CD8-positive, alpha-beta memory T cell (primary cell): ENCODE measurements at places on chromosomes 12 and 14. TPM values are rescaled to one million over a fixed set of nuclear protein-coding genes. Genes with fewer than 3 reads are reported as not detected.

DNA sequence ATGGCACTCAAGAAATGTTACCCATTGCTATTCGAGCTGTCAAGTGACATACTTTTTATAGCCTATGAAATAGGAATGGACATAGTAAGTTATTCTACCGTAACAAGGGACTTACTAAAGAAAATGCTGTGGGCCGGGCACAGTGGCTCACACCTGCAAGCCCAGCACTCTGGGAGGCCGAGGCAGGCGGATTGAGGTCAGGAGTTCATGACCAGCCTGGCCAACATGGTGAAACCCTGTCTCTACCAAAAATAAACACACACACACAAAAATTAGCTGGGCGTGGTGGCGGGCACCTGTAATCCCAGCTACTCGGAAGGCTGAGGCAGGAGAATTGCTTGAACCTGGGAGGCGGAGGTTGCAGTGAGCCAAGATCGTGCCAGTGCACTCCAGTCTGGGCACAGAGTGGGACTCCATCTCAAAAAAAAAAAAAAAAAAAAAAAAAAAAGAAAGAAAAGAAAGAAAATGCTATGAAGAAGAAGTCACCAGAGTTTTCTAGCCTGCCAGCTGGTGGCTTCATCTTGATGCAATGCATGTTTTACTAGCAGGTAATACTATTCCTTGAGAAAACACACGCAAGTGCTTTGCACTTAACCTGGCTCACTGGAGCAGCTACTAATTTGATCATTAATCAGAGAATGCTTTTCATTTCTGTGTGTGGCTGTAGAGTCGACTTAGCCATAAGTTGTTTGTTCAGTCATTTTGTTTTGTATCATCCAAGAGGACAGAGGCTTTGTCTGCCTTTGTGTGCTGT lies 166.7 kb upstream of the MYL2 start:
- no peaks in the 10 kb centered on the region for H3K27me3 ChIP-seq
- H3K4me3 ChIP-seq = no peak overlapping the region
- no peak for DNase-seq
- no peaks in the 10 kb centered on the region for H3K36me3 ChIP-seq
- no peaks in the 10 kb centered on the region for H3K4me1 ChIP-seq
- H3K27ac ChIP-seq = no peak overlapping the region

HELB gene
- 14.2 TPM for total RNA-seq

- DNase-seq = no peak
- no peaks in the 10 kb centered on the region for H3K27me3 ChIP-seq
- no peak overlapping the region for H3K27ac ChIP-seq
These were observed 25.2 kb downstream of the SPRING1 start for GRCh38 chr12:116712458-116713303.

- H3K36me3 ChIP-seq = no peaks in the 10 kb centered on the region
- no peaks in the 10 kb centered on the region for H3K27me3 ChIP-seq
- DNase-seq = no peak
- no peak overlapping the region for H3K27ac ChIP-seq
- no peak overlapping the region for H3K4me3 ChIP-seq
These were observed 23.6 kb upstream of the OR4K2 start for GRCh38 chr14:19851365-19851764.

DNA sequence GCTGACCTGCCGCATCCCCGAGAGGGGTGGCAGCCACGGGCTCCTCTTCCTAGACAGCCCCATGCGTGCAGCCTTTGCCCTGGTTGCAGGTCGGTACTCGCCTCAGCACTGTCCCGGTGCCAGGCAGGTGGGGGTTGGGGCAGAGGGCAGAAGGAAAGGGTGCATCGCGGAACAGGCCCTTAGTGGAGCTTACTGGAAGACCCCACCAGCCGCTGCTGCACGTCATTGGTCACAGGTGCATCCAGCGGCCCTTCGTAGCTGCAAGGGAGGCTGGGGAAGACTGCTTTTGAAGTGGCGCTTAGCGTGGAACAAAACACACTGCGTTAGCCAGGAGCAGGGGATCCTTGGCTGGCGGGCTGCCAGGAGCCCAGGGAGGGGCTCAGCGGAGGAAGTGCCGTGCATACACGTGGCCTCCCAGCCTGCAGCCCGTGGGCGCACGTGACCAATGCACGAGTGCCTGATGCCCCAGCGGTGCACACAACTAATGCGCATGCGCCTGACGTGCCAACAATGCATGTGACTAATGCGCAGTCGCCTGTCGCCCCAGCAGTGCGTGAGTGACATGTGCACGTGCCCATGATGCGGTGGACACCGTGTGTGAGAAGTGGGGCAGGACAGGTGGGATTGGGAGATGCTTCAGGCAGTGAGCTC lies 5.0 kb upstream of the EP400 start:
- DNase-seq = no peak
- H3K4me3 ChIP-seq = no peak overlapping the region
- peaks cover 10% of the 10 kb centered on the region for H3K4me1 ChIP-seq
